ENCODE measurements at places on chromosomes 1 and 21.
A peak's percentile ranks its signal among the peaks of the same experiment; 100 is the strongest.

- DNase-seq = no peak
These were observed 1.1 kb downstream of the C21orf58 start for GRCh38 chr21:46322351-46323226.

GRCh38 chr1:175270361-175270760, 77.8 kb upstream of the KIAA0040 start:
- no peak for DNase-seq

GRCh38 chr1:1623181-1623630, 7.9 kb downstream of the MIB2 start:
- no peak for DNase-seq

GRCh38 chr1:7267493-7267892, 482.2 kb downstream of the CAMTA1 start:
- no peak for DNase-seq

DNA sequence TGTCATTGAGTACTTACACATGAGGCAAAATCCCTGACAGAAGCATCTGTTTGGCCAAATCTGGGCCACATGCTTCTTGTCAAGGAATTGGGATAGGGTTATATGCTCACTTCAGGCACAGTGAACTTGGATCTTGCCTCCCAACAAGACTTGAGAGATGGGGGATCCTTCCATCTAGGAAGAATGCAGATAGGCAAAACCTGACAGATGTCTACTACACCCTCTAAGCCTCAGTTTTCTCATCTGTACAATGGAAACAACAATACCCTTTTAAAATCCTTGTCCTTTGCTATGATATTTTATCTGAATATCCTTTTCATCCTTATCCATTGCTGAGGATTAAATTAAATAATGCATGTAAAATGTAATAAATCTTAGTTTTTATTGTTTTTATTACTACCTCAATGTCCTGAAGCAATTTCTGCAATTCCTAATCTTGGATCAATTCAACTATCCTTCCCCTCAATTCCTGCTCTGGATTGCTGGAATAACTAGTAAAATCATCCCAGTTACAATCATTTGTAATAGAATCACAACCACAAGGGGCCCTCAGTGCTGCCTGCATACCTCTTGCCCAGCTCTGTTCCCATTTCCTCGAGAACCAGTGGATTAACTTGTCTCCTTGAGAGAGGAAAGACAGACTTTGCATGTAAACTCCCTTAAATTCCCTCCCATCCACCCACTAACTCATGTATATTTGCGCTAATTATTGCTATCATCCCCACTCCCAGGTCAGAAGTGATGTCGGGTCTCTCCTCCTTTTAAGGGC, 8.1 kb upstream of the XPR1 start:
- no peak for DNase-seq

DNA sequence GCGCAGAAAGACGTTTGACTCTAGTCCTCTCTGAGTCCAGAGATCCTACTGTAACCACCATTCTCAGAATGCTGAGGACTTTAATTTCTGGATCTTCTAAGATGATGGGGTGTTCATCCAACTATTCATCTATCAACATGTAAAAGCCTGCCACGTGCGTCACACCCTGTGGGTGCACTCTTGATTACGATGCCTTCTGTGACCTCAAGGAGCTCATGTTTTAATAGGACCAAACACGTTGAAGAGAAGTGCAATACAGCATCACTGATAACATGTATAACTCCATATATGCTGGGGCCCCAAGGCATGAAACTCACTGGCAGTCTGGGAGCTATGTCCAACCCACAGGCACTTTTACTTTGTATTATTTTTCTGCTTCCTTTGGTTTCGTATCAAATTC, 19.0 kb downstream of the KIAA0040 start:
- no peak for DNase-seq

GRCh38 chr1:181257117-181257516, 168.6 kb downstream of the IER5 start:
- DNase-seq = no peak

GRCh38 chr21:36386031-36386642, 945 bp downstream of the CHAF1B start:
- DNase-seq = peak; percentile 9

DNA sequence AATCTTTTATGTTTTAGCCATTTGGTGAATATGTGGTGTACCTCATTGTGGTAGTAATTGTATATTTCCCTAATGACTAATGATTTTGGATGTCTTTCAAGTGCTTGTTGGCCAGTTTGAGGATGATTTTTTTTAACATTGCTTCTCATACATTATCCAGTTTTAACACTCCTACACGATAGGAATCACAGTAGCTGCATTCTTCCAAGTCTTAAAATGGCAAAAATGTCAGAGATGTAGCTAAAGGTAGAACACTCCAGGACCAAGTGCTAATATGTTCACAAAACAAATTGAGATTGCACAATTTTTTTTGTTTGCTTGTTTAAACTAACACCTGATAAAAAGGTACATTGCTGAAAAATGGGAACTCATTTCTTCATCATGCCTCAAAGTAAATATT, 11.7 kb downstream of the USP25 start:
- DNase-seq = no peak

DNA sequence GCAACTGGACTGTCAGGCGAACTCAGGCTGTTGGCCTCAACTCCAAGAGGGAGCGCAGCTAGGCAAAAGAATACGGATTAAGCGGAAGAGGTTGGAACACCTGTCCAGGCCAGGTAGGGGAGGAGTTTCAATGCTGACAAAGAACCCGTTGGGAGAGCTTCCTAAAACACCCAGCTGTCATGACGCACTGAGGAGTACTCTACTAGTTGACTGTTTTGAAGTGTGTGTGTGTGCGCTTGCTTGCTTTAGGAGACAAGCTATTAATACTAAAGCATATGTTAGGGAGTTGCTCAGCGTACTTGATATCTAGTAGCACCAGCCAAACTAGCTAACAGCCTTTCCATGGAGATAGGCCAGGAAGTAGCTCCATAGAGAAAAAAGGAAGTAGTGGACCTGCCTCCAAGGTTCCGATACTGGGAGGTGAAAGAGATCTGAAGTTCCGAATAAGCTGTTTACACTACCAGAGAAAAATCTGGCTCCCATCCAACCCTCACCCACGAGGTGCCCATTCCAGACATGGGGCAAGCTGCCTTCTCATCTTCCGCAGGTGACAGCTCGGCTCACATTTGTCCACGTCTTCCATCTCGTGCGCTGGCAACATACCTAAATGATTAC, 974 bp upstream of the FNBP1L start:
- DNase-seq = peak; percentile 13

DNA sequence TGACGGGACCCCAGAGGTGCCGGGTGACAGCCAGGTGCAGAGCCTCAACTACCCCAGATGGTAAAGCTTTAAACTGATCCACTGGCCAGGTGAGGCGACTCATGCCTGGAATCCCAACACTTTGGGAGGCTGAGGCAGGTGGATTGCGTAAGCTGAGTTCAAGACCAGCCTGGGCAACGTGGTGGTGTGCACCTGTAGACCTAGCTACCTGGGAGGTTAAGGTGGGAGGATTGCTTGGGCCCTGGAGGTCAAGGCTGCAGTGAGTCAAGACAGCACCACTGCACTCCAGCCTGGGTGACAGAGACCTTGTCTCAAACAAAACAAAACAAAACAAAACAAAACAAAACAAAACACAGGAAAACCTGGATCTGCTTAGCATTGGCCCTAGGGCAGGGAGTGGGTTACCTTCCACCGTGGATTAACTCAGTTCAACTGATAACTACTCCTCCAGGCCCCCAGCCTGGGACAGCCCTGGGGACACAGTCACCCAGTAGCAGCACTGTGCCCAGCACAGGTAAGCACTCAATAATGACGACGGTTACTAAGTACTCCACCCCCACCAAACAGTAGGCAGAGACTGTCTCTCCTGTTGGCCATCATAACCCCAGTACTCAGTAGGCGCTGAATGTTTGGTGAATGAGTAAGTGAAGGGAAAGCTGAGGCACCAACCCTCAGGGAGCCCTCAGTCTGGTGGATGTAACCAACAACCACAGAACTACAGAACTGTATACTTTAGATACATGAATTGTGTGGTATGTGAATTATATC, 21.6 kb downstream of the SLC66A1 start:
- no peak for DNase-seq

GRCh38 chr1:115252585-115252984, 85.5 kb downstream of the NGF start:
- DNase-seq = no peak

DNA sequence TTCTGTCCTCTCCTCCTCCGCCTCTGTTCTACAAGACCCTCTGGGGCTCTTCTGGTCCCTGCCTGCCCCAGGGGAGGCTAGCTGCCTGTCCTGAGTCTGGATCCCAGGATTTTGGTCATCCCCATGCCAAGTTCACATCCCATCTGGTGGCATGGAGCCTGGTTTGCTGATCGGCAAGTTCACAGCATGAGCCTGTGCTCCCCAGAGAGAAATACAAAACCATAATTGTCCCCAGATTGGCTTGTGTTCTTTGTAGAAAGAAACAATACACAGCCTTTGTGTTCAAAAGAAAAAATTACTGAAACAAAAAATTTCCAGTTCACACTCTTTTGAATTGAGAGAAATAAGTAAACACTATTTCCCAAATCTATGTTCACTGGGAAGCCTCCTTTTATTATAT, 149.4 kb upstream of the ZC3H12A start:
- no peak for DNase-seq

- DNase-seq = no peak
These were observed 204.7 kb downstream of the MATN1 start for GRCh38 chr1:30518696-30519095.

DNA sequence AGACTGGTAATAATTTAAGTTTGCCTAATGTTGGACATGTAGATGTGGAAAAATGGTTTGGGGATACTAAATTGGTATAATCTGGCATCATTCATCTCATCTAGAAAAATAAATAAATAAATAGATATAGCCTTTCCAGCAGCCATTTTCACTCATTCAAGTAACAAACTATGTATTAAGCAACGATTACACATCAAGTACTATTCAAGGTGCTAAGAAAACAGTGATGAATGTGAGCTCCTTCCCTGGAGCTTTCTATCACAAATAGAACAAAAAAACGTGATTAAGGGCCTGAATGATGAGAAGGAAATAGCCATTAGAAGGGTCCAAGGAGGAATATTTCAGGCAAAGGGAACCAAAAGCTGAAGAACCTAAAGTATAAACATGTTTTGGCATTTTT, 37.1 kb downstream of the STIL start:
- DNase-seq = no peak

DNA sequence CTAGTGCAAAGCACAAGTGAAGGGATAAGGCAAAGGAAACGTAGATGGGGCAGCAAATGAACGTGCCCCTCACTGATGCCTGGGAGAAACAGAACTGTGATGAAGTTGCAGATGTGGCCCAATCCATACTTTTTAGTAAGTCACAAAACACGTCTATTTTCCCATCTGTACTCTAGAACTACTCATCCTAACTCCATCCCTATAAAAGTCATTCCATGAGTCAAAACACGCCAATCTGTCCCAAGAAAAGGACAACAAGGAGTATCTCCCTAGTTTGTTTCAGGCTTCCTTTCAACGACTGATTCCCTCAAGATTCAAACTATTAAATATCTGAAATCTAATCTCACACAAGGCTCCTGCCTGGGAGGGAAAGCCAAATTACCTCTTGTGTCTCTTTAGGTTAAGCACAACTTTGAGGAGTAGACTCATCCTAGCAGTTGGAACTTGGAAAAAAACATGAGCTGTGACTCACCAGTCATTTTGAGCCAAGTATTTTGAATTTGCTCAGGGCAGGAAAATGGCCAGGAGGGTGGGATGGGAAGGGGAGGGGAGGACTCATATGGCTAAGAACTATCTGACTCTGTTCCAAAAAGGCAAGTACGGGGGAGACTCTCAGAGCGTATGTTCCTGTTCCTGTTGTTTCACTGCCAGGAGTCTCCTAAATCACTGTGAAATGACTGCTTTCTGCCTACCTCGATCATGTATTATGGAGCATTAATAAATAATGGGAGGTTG, 214.5 kb upstream of the CAMK1G start:
- no peak for DNase-seq

GRCh38 chr1:4108758-4109627, 208.9 kb upstream of the C1orf174 start:
- no peak for DNase-seq

GRCh38 chr1:19647643-19648042, 3.5 kb downstream of the NBL1 start:
- no peak for DNase-seq

DNA sequence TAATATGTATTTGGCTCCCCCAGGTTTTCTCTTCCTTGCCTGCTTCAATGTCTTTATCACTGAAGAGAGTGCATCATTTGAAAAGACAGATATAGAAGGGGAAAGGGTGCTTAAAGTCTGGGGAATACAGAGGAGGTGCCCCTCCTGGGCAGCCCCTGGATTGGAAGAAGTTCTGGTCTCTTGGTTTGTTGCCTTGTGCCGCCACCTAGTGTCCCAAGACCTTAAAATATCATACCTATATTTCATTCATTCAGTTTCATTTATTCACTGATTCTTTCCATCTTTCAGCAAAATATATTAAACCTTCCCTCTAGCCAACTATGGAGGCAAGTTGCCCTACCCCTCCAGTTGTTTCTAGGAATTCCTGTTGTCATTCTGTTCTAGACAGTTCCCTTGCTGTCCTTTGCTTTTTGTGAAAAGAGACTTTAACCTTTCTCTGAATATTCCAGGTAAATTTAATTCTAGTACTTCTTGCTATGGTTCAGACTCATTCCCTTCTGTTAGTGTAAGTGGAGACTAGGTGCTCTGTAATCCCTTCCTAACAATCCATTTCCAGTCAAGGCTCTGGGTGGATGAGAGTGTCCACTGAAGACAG, 56.1 kb downstream of the MEF2D start:
- no peak for DNase-seq

DNA sequence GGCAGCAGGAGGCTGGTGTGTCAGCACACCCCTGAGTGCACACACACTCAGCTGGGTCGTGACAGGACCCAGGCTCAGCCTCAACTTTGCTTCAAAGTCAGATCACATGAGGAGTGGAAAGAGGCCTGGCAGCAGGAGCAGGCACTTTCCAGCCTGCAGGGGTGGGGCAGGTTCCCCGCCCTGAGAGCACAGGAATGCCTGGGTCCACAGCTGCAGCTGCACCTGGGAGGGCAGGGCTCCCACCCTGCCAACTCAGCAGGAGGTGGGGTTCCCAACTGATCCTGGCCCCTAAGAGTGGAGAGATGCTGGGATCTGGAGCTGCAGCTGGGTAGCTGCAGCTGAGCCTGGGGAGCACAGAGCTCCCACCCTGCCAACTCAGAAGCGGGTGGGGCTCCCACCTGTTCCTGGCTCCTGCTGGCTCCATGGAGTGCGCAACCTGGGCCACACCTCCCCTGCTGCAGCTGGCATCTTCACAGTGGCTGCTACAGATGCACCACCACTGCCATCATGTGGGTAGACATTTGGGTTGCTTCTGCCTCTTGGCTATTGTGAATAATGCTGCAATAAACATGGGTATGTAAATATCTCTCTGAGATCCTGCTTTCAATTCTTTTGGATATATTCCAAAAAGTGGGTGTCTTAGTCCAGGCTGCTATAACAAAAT, 415.4 kb downstream of the TTLL7 start:
- DNase-seq = no peak

GRCh38 chr1:98704474-98704873, 43.0 kb downstream of the SNX7 start:
- no peak for DNase-seq
